GM23338 (cell line): ENCODE measurements at places on chromosomes 2 and 18. TPM values are rescaled to one million over a fixed set of nuclear protein-coding genes. Genes with fewer than 3 reads are reported as not detected.

- DNase-seq: peak; percentile 76
Observed at GRCh38 chr2:70995426-70995729, 705 bp upstream of the TEX261 start.

Gene NGEF
- total RNA-seq: 4.2 and 5.4 TPM in 2 replicates

- DNase-seq: no peak
Observed at GRCh38 chr2:189582140-189582808, 1.7 kb upstream of the SLC40A1 start.

GRCh38 chr2:112148477-112148876 is 10.3 kb downstream of the FBLN7 start:
- DNase-seq: no peak

DNA sequence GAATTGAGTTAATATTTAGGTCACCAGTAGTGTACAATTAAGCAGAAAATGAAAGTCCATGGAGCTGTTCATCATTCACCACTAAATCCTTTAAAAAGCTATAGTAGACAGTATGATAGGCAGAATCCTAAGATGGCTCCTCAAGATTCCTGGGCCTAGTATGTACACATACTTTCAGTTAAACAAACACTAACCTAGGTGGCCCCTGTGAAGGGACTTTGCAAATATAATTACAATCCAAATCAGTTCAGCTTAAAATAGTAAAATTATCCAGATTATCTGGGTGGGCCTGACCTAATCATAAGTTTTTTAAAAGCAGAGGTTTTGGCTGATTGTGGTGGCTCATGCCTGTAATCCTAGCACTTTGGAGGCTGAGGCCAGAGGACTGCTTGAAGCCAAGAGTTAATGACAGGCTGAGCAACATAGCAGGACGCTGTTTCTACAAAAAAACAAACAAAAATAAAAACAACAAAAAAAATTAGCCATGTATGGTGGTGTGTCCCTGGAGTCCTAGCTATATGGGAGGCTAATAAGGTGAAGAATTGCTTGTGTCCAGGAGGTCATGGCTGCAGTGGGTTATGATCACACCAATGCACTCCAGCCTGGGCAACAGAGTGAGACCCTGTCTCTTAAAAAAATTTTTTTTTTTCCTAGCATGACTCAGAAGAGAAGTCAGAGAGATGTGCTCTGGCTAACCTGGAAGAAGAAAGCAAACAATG is 13.9 kb downstream of the MEX3C start:
- no peak for DNase-seq

GRCh38 chr2:165191096-165191728 is 12.6 kb downstream of the SCN3A start:
- DNase-seq: no peak

DNA sequence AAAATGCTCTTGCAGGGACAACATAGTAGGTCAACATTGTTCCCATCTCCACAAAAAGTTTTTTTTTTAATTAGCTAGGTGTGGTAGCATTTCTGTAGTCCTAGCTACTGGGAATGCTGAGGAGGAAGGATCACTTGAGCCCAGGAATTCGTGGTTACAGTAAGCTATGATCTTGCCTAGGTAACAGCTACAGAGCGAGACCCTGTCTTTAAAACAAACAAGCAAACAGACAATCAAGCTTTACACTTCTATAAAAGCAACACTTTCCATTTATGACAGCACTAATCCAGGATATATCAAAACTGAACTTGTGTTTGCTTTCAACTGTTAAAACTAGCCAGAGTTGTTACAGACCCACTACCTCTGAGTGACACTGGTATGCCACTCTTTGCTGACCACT is 12.0 kb downstream of the UGT1A3 start:
- DNase-seq: no peak

DNA sequence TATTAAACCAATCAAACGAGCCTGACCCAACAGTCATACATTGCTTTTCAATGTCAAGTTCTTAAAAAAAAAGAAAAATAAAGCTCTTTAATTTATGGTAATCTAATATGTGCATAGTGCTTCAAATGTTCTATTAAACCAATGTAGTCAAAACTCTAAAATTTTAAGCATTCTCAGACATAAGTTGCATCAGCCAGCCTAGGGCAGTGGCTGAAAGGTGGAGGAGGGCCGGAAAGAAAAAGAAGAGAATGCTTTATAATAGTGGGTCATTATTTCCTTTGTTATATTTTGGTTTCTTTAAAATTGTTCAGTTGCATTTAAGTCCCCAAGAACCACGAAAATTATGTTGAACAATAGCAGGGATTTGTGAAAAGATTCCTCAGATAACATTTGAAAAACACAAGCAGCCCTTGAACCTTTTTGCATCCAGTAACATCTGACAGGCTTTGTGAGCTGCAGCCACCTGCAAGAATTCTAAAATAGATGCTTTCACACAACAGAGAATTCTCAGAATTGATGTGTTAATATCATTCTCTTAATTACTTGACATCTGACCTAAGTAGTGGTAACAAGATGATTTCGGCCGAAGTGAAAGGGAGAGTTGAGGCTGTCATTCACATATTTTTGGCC is 252.1 kb downstream of the CDCA7 start:
- DNase-seq: peak; percentile 8

Gene ITGA4
- total RNA-seq: 2.4 and 4.6 TPM in 2 replicates
